ENCODE measurements at places on chromosomes 6 and 20. TPM values are rescaled to one million over a fixed set of nuclear protein-coding genes. Genes with fewer than 3 reads are reported as not detected.

DNA sequence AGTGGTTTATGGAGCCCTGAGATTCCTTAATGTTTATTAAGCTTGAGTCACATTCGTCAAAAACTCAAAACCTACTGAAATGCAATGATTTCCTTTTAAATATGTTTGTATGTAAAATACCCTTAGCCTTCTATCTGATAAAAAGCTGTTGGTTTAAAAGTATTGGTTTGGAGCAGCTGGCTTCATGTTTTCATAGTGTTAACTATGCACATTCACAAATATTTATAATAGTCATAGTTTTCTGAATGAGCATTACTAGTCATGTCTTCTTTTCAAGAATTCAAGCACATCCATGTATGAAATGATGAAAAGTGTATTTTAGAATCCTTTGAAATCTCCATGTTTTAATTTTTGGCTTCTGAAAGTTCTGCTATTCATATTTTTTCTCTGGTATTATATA lies 558.6 kb downstream of the UTRN start:
- H3K4me1 ChIP-seq = no peaks in the 10 kb centered on the region
- no peak overlapping the region for H3K27ac ChIP-seq
- H3K4me3 ChIP-seq = no peak overlapping the region
- DNase-seq = no peak

BTNL2 gene
- total RNA-seq = not detected

STK35 gene
- total RNA-seq = 23.9 TPM

ATP6V1G2 gene
- total RNA-seq = 4.4 TPM

GRCh38 chr20:64196847-64197306 lies 32.6 kb downstream of the MYT1 start:
- no peak overlapping the region for H3K4me3 ChIP-seq
- H3K36me3 ChIP-seq = no peaks in the 10 kb centered on the region
- H3K27me3 ChIP-seq = no peaks in the 10 kb centered on the region
- H3K4me1 ChIP-seq = no peaks in the 10 kb centered on the region

DNA sequence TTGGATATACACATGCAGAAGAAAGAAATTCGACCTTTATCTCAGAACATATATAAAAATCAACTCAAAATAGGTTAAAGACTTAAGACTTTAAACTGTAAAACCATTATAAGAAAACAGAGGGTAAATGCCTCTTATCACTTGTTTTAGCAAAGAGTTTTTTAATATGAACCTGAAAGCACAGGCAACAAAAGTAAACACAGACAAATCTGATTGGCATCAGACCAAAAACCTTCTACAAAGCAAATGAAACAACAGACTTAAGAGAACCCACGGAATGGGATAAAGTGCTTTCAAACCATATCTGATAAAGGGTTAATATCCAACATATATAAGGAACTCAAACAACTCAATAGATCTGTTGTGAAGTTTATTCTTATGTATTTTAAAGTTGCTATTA lies 309.9 kb upstream of the OPRM1 start:
- DNase-seq = no peak
- no peaks in the 10 kb centered on the region for H3K36me3 ChIP-seq
- H3K27me3 ChIP-seq = no peaks in the 10 kb centered on the region
- H3K4me1 ChIP-seq = no peaks in the 10 kb centered on the region
- H3K27ac ChIP-seq = no peak overlapping the region

Data from B cell (primary cell).